Thoracic aorta endothelial cell (primary cell): ENCODE measurements at places on chromosomes 1 and 21. TPM values are rescaled to one million over a fixed set of nuclear protein-coding genes. Genes with fewer than 3 reads are reported as not detected.

Gene FDPS
- 391 and 487 TPM in 2 replicates for total RNA-seq

Gene VAV3
- total RNA-seq, result 1.3 and 2.8 TPM in 2 replicates

Gene CACNA1S
- not detected in 2 replicates for total RNA-seq

Gene AJAP1
- 0.14 TPM in 1 of 2 replicates, not detected in the other for total RNA-seq

Gene SLAMF9
- not detected in 2 replicates for total RNA-seq

Gene CD1D
- total RNA-seq, result not detected in 2 replicates

Gene FNDC10
- total RNA-seq, result 0.65 and 0.80 TPM in 2 replicates

Gene WDR64
- total RNA-seq, result not detected in 2 replicates

Gene HSPG2
- total RNA-seq, result 1,789 and 2,347 TPM in 2 replicates

Gene CFHR3
- total RNA-seq, result not detected in 2 replicates

Gene CELA2A
- not detected in 2 replicates for total RNA-seq

Gene SPATA46
- not detected in 2 replicates for total RNA-seq

Gene PLA2G2F
- not detected in 2 replicates for total RNA-seq

Gene TPTE
- total RNA-seq, result not detected in 2 replicates

Gene CLCA4
- not detected in 2 replicates for total RNA-seq

Gene RGSL1
- total RNA-seq, result not detected in 2 replicates

Gene GBP6
- not detected in 2 replicates for total RNA-seq

Gene ABCA4
- total RNA-seq, result 1.4 and 2.3 TPM in 2 replicates

Gene PIK3CD
- 6.3 and 6.7 TPM in 2 replicates for total RNA-seq

Gene SYTL1
- total RNA-seq, result 0.07 TPM in 1 of 2 replicates, not detected in the other

Gene SEMA6C
- 15.5 and 16.6 TPM in 2 replicates for total RNA-seq

Gene OR2T8
- total RNA-seq, result not detected in 2 replicates

Gene SHISAL2A
- not detected in 2 replicates for total RNA-seq

Gene CD247
- total RNA-seq, result 0.14 and 0.53 TPM in 2 replicates

Gene ZSWIM5
- 0.53 and 0.65 TPM in 2 replicates for total RNA-seq

Gene PLA2G2A
- total RNA-seq, result not detected in 2 replicates

Gene TSPAN1
- 0.80 and 0.93 TPM in 2 replicates for total RNA-seq

Gene IFNLR1
- total RNA-seq, result not detected in 2 replicates

Gene AP4B1
- 37.1 and 43.9 TPM in 2 replicates for total RNA-seq

Gene SLC1A7
- not detected in 2 replicates for total RNA-seq

Gene ACTA1
- not detected in 2 replicates for total RNA-seq

Gene CFAP74
- not detected in 2 replicates for total RNA-seq

Gene LAMB3
- total RNA-seq, result 3.3 and 3.7 TPM in 2 replicates

Gene TTC22
- not detected in 2 replicates for total RNA-seq

Gene DISP1
- total RNA-seq, result 1.2 and 1.9 TPM in 2 replicates

Gene SHE
- 77.0 and 88.4 TPM in 2 replicates for total RNA-seq

Gene EEIG2
- total RNA-seq, result 7.4 and 7.7 TPM in 2 replicates

Gene ESRRG
- not detected in 2 replicates for total RNA-seq
